ENCODE measurements at places on chromosomes 5 and 9. TPM values are rescaled to one million over a fixed set of nuclear protein-coding genes. Genes with fewer than 3 reads are reported as not detected.

UNC5A gene
- total RNA-seq: 0.06 TPM

BSPRY gene
- total RNA-seq: not detected

DNA sequence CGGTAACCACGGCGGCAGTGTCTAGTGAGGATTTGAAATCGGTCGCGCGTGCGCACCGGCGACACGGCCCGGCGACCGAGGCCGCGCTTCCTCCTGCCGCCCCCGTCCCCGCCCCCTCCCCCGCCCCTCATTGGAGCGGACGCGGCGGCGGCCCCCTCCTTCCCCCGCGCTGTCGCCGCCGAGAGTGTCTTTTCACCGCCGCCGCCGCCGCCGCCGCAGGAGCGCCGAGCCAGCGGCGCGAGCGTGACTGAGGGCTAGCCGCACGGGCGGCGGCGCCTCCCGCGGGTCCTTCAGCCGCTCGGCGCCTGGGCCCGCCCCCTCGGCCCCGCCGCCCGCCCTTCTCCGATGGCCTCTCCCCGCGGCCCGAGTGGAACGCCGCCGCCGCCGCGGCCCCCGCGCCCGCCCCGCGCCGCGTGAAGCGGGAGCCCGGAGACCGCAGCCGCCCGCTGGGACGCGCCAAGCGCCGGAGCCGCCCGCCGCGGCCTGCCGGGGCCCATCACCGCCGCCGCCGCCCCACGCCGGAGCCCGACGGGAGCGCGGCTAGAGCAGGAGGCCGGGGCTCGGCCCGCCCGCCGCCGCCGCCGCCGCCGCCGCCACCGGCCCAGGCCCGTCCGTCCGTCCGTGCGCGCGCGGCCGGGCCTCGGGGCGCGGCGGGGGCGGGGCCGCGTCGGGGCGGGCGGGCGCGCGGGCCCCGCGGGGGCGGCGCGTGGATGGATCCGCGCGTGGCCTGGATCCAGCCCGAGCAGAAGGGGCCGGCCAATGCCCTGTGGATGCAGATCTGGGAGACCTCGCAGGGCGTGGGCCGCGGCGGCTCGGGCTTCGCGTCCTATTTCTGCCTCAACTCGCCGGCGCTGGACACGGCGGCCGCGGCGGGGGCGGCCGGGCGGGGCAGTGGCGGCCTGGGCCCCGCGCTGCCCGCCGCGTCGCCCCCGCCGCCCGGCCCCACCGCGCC lies at the start of gene TENT4A:
TENT4A (plus strand) TSS at position 159 of the 952 bp plus-strand sequence; CDS start at position 711, 552 bp downstream.
- peak; percentile 11 for DNase-seq

DNA sequence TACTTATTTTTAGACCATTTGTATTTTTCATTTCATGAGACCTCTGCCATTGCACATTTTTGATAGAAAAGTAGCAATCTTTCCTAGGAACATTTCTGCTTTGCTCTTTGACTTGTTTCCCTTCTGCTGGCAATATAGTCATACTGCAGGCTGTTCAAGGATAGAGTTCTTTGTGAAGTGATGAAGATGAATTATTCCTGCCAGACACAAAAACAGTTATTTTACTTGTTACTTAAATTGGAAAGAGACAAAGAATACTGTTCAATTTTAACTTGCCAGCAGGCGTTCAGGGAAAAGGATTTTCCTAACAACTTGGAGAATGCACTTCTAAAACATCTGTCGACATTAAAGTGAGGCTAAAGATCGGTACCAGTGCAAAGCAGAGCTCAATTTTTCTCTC lies 251.7 kb upstream of the ACTBL2 start:
- no peak for DNase-seq

DNA sequence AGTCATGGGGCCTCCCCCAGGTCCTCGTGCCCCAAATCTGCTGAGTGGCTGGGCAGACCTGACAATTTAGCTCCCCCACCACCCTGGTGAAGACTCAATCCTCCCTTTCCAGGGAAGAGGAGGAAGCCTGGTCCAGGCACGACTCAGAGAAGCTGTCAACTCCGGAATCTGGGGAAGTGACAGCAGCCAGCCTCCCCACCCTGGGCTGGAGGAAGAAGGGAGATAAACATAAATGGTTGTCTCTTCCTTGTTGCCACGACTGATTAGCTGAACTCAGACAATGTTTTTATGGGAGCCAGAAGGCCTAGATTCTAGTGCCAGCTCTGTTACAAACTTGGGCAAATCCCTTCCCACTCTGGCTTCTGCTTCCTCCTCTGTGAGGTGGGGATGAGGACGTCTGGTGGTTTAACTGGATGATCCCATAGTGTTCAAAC lies 15.4 kb downstream of the CCDC69 start:
- no peak for DNase-seq
